ENCODE measurements at places on chromosomes 5 and 9. TPM values are rescaled to one million over a fixed set of nuclear protein-coding genes. Genes with fewer than 3 reads are reported as not detected.

DNA sequence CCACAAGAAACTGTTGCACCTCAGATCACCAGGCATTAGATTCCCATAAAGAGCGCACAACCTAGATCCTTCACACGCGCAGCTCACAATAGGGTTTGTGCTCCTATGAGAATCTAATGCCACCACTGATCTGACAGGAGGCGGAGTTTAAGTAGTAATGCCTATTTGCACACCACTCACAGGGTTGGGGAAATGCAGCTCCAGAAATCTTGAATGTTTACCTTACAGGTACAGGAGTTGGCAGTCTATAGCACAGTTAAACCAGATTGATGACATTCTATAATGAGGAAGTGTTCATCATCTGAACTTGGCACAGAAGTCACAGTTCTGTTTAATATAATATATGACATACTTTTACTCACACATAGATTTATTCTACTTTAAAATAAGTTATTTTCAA, 732.2 kb upstream of the ZNF608 start:
- DNase-seq, result no peak
- no peaks in the 10 kb centered on the region for H3K36me3 ChIP-seq
- H3K27ac ChIP-seq, result no peak overlapping the region

- no peaks in the 10 kb centered on the region for H3K27me3 ChIP-seq
- H3K36me3 ChIP-seq, result no peaks in the 10 kb centered on the region
- H3K27ac ChIP-seq, result no peak overlapping the region
- H3K4me3 ChIP-seq, result no peak overlapping the region
- H3K4me1 ChIP-seq, result peaks cover 19% of the 10 kb centered on the region
Measured at GRCh38 chr5:177538876-177539275, 15.5 kb downstream of the FAM193B start.

- H3K4me3 ChIP-seq, result no peak overlapping the region
- DNase-seq, result no peak
- no peaks in the 10 kb centered on the region for H3K36me3 ChIP-seq
- H3K27me3 ChIP-seq, result no peaks in the 10 kb centered on the region
- H3K4me1 ChIP-seq, result peaks cover 7% of the 10 kb centered on the region
Measured at GRCh38 chr5:54692631-54693030, 175.1 kb downstream of the SNX18 start.

DNA sequence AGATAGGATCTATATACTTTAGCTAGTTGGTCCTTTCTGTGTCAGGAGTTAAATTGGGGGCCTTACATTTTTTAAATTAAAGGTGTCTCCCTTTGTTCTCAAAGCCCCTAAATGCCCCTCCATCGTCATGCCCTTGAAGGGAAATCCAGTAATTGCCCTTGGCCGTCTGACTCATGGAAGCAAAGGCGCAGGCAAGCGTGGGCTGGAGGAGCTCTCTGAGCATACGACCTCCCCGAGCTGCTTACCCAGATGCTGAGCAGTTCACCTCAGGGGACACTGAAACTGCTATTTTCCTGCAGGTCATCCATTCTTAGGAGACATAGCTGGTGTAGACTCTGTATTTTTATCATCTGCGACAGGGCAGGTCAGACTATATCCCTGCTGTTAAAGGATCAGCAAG, 23.0 kb downstream of the PCSK1 start:
- no peak for DNase-seq
- H3K36me3 ChIP-seq, result no peaks in the 10 kb centered on the region
- H3K27me3 ChIP-seq, result no peaks in the 10 kb centered on the region
- no peak overlapping the region for H3K27ac ChIP-seq

GRCh38 chr9:13750061-13750460, 470.6 kb upstream of the MPDZ start:
- no peak overlapping the region for H3K27ac ChIP-seq
- H3K4me1 ChIP-seq, result no peaks in the 10 kb centered on the region
- no peaks in the 10 kb centered on the region for H3K27me3 ChIP-seq
- H3K4me3 ChIP-seq, result no peak overlapping the region
- DNase-seq, result no peak

- no peaks in the 10 kb centered on the region for H3K36me3 ChIP-seq
- no peaks in the 10 kb centered on the region for H3K27me3 ChIP-seq
- no peak overlapping the region for H3K4me3 ChIP-seq
- H3K27ac ChIP-seq, result no peak overlapping the region
Measured at GRCh38 chr5:134576386-134577021, 51.0 kb downstream of the JADE2 start.

- H3K4me3 ChIP-seq, result no peak overlapping the region
- no peak overlapping the region for H3K27ac ChIP-seq
- H3K4me1 ChIP-seq, result no peaks in the 10 kb centered on the region
- no peak for DNase-seq
- no peaks in the 10 kb centered on the region for H3K27me3 ChIP-seq
- H3K36me3 ChIP-seq, result no peaks in the 10 kb centered on the region
Measured at GRCh38 chr5:44932922-44933585, 124.3 kb downstream of the MRPS30 start.

Gene IL3
- 0.37 TPM for total RNA-seq

- no peak overlapping the region for H3K27ac ChIP-seq
- H3K4me1 ChIP-seq, result no peaks in the 10 kb centered on the region
- no peaks in the 10 kb centered on the region for H3K36me3 ChIP-seq
- H3K27me3 ChIP-seq, result no peaks in the 10 kb centered on the region
- DNase-seq, result no peak
Measured at GRCh38 chr5:14245132-14245925, 102.2 kb downstream of the TRIO start.

DNA sequence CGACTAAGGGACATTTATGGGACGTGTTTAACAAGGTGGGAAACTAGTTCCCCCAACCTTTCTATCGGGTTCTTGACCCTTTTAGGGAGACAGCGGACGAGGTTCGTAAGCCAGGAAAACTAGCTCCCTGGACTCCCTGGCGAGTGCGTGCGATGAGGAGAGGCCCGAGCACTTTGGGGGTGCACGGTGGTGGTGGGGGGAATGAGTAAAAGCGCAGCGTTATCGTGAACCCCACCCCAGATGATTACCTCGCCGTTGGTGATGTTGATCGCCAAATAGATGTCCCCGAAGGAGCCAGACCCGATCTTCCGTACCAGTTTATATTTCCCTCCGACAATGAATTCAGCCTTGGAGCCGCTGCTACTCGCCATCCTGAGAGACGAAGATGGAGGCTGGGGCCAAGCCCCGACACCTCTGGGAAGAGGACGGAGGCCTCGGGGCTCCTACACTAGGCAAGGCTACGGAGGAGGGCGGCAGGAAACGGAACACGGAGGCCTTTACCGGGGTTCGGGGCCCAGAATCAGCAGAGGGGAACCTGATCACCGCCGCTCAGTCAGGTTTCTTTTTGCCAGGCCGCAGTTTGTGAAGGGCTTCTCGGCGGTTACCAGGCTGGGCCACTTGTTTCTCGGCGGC, 529 bp downstream of the CSNK1A1 start:
- DNase-seq, result peak; percentile 28

GRCh38 chr9:109176386-109176785, 9.3 kb upstream of the FRRS1L start:
- no peak overlapping the region for H3K4me3 ChIP-seq
- no peaks in the 10 kb centered on the region for H3K27me3 ChIP-seq
- H3K36me3 ChIP-seq, result no peaks in the 10 kb centered on the region
- H3K4me1 ChIP-seq, result no peaks in the 10 kb centered on the region
- no peak for DNase-seq

GRCh38 chr9:134996591-134997530, 79.1 kb upstream of the FCN1 start:
- H3K27me3 ChIP-seq, result no peaks in the 10 kb centered on the region
- no peaks in the 10 kb centered on the region for H3K4me1 ChIP-seq
- H3K4me3 ChIP-seq, result no peak overlapping the region
- H3K27ac ChIP-seq, result no peak overlapping the region
- DNase-seq, result no peak

Gene KYAT1
- 5.1 TPM for total RNA-seq

DNA sequence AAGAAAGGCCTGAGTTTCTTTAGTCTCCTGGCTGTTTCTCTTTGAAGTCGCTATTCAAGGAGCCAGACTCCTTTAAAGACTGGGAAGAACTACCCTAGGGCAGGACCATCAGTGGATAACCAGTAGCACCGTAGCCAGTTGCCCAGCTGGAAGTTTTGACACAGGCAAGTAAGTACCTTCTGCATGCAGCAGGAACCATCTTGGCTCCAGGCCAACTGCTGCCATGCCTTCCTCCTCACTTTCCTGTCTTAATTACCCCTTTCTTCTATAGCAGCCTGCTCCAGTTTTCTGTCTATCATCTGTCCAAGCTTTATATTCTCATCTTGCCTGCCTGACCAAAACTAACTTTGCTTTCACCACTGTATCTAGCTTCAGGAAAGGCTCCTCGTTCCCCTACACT, 149.7 kb upstream of the SV2C start:
- H3K36me3 ChIP-seq, result no peaks in the 10 kb centered on the region
- DNase-seq, result no peak
- no peak overlapping the region for H3K4me3 ChIP-seq
- peaks cover 6% of the 10 kb centered on the region for H3K27me3 ChIP-seq
- H3K27ac ChIP-seq, result no peak overlapping the region

DNA sequence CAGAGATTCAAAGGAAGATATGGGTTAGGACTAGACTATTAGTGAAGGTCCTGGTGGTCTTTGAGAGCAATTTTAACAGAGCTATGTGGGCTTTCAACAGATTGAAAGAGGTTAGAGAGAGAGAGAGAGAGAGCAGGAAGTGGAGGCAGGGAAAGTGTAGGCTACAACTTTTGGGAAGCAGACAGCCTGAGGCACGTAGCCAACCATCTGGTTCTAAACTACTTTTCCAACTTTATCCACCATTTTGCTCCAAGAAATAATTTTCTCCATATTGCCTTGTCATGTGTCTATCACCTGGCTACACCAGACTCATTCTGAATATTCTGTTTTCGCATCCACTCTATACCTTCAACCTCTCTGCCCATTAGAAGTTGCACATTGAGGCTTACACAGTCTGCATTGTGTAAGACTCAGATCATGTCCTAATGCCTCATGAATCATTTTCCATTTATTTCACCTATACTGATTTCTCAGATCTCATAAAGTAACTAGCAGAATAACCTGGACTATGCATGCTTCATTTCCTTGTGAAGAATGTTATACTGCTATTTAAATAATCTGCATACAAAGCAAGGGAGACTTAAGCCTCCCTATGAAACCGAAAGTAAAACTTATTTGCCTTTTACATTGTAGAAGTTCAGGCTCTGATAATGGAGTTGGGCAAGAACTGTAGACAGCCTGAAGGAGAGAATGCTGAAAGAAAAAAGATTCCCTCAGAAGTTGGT, 235.6 kb downstream of the ELAVL2 start:
- H3K4me1 ChIP-seq, result no peaks in the 10 kb centered on the region
- no peaks in the 10 kb centered on the region for H3K27me3 ChIP-seq
- no peak overlapping the region for H3K4me3 ChIP-seq
- DNase-seq, result no peak
- H3K36me3 ChIP-seq, result no peaks in the 10 kb centered on the region
- H3K27ac ChIP-seq, result no peak overlapping the region

Gene IL7R
- 0.40 TPM for total RNA-seq

DNA sequence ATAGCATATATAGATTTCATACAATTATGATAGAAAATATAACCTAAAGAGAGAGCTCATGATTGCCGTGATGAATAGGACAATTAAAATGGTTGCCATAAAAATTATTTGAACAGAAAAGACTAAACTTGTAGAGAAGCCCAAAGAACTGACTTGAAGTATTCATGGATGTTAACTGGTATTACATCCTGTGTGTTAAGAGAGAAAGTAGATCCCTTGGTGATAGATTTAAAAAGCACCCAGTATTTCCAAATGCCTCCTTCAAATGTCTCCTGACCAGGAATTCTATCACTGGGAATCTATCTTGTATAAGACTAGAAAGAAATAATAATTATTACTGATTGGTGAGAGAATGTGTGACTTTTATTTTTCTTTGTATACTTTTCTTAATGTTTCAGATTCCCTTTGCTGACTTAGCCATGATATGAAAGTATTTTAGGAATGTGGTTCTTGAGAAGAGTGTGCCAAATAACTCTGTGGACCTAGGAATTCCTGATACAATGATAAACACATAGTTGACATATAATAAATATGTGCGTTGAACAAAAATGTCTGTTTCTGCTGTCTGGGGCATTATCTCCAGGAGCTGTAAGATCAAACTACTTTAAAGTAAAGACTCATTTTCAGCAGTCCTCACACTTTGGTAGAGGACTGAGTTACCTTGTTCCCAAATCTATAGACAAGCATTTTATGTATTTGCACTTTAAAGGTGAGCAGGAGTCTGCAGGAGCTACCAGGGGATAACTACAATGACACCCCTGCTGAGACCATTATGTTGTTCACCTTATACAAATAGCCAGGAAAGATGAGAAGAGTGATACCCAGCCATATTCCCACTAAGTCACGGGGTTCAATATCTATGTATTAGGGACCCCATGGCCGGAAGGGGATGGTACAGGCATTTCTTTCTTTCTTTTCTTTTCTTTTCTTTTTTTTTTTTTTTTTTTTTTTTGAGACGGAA, 211.1 kb upstream of the TLE4 start:
- H3K4me1 ChIP-seq, result peaks cover 3% of the 10 kb centered on the region
- no peak overlapping the region for H3K4me3 ChIP-seq
- H3K27me3 ChIP-seq, result no peaks in the 10 kb centered on the region
- no peak overlapping the region for H3K27ac ChIP-seq
- no peaks in the 10 kb centered on the region for H3K36me3 ChIP-seq

DNA sequence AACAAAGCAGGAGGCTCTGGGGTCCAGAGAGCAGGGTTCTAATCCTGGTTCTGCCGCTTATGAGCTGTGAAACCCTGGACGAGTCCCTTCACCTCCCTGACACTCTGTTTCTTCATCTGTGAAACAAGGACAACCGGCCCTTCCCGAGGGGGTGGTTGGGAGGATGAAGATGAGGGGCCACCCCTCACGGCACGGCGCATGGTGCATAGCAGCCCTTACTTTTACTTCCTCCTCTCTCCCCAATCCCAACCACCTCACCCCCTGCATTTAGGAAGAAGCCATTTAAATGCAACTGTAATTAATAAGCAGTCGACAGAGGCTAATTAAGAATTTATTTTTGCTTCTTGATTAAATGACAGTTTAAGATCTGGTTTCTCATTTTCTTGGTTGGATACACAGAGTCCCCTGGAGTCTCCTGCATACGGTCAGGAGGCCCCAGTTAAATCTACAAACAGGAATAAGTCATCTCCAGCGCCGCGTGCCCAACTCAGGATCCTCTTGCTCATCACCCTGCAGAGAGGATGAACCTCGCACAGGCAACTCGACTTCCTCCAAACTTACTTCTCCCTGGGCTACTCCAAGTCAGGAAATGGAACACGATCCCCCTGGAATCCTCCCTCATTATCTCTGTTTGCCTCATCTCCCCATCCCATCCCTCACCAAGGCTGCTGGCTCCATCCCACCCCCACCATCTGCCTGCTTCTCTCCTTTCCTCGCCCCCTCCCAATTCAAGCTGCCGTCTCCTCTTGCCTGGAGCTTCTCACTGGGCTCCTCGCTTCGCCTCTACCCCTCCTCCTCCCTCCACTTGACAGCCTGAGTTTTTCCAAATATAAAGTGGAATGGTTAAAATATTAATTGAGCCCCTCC, 95.9 kb downstream of the HRH2 start:
- DNase-seq, result no peak
- H3K4me1 ChIP-seq, result no peaks in the 10 kb centered on the region
- H3K27ac ChIP-seq, result no peak overlapping the region
- no peaks in the 10 kb centered on the region for H3K36me3 ChIP-seq
- peaks cover 12% of the 10 kb centered on the region for H3K27me3 ChIP-seq
- no peak overlapping the region for H3K4me3 ChIP-seq

Gene SLC6A19
- 5.2 TPM for total RNA-seq

GRCh38 chr5:78830528-78831046, 154.5 kb downstream of the ARSB start:
- no peaks in the 10 kb centered on the region for H3K27me3 ChIP-seq
- H3K27ac ChIP-seq, result no peak overlapping the region
- no peaks in the 10 kb centered on the region for H3K4me1 ChIP-seq
- H3K36me3 ChIP-seq, result no peaks in the 10 kb centered on the region
- DNase-seq, result no peak
- no peak overlapping the region for H3K4me3 ChIP-seq

Gene SARDH
- 9.8 TPM for total RNA-seq

Gene TAF11L10
- total RNA-seq, result not detected
